ENCODE measurements at places on chromosomes 3 and 15.

- DNase-seq: no peak
- no peaks in the 10 kb centered on the region for H3K27me3 ChIP-seq
- H3K4me1 ChIP-seq: no peaks in the 10 kb centered on the region
- H3K27ac ChIP-seq: peak overlapping the region; percentile 27
Measured at GRCh38 chr3:107662586-107662985, 139.8 kb downstream of the BBX start.

GRCh38 chr3:120741837-120742197 lies 499 bp downstream of the RABL3 start:
- peak overlapping the region; percentile 92 for H3K4me3 ChIP-seq
- H3K27ac ChIP-seq: peak overlapping the region; percentile 89
- no peaks in the 10 kb centered on the region for H3K4me1 ChIP-seq
- DNase-seq: no peak
- no peaks in the 10 kb centered on the region for H3K27me3 ChIP-seq

GRCh38 chr15:63970621-63971426 lies 75.5 kb downstream of the DAPK2 start:
- H3K27ac ChIP-seq: peak overlapping the region; percentile 76
- peak; percentile 40 for DNase-seq
- peaks cover 9% of the 10 kb centered on the region for H3K36me3 ChIP-seq
- H3K27me3 ChIP-seq: no peaks in the 10 kb centered on the region
- peaks cover 56% of the 10 kb centered on the region for H3K4me1 ChIP-seq

DNA sequence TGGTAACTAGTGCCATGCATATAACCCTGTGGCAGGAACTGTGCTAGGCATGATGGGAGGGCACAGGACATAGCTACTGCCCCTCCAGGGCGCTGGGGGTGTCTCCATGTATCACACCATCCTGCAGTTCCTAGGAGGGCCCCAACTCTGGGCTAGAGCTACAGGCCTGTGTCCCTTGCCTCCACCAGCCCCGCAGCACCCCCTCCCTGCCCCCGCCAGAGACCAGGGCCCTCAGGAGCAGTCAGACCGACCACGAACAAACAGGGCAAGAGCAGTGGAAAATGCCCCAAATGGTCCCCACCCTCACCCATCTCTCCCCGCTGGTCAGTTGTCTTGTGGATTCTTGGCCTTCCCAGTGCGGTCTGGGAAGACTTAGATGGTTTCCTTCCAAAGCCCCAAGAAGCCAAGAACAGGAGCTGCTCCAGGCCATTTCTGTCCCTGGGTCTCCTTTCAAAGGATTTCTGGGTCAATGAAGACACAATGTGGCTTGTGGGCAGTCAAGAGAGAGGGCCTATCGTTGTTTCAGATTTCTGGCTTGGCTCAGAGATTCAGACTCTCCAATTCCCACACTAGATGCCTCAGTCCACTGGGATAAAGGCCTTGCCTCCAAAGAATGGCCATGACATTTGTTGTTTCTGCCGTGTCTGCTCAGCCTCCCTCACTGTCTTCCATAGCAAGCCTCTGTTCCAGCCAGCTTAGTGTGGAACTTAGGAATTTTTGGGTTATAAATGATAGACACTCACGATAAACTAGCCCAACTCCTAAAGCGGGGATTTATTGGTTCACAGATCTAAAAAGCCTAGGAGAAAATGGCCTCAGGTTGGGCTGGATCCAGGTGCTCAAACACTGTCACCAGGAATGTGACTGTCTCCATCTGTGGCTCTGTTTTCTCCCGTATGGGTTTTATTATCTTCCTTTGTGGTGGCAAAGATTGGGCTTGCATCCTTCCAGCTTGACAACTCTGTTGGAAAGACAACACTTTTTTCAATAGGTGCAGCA lies 80.6 kb downstream of the LSM3 start:
- H3K27ac ChIP-seq: no peak overlapping the region
- no peak for DNase-seq
- H3K36me3 ChIP-seq: no peaks in the 10 kb centered on the region
- no peaks in the 10 kb centered on the region for H3K4me1 ChIP-seq

DNA sequence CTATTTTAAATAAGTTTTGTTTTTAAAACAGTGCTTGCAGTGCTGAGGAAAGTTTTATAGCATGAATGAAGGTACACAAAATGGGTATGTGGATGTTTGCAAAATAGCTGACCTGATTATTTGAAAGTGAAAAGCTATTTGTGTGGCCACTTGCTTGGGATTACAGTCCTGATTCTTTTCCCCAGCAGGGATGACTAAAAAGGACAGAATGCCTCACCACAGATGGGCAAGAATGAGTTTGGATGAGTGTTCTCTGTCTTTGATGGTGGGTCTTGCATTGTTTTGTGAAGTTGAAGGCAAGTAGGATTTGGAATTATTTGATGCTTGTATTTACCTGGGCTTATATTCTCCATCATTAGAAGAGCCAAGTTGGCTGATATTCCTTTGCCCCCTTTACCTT lies 48.8 kb upstream of the MEIS2 start:
- no peaks in the 10 kb centered on the region for H3K27me3 ChIP-seq
- no peaks in the 10 kb centered on the region for H3K4me1 ChIP-seq
- no peak for DNase-seq
- no peaks in the 10 kb centered on the region for H3K36me3 ChIP-seq
- H3K27ac ChIP-seq: no peak overlapping the region

DNA sequence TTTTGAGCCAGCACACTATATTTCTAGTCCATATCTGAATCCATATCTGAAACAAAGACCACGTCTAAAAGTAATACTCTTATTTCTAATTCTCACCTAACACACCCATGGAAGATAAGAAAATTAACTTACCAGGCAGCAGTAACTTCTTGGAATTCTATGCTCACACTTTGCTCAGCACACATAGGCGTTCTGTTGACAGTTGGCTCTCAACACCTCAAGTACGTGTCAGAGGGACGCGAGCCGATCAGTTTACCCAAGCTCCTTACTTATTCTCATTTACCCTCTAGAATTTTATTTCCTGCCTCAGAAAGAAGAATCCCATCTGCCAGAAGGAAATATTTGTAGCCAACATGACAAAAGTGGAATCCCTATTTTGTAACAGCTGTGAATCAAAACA lies 911.9 kb downstream of the FHIT start:
- no peak overlapping the region for H3K4me3 ChIP-seq
- no peaks in the 10 kb centered on the region for H3K36me3 ChIP-seq
- no peak for DNase-seq
- H3K4me1 ChIP-seq: no peaks in the 10 kb centered on the region

DNA sequence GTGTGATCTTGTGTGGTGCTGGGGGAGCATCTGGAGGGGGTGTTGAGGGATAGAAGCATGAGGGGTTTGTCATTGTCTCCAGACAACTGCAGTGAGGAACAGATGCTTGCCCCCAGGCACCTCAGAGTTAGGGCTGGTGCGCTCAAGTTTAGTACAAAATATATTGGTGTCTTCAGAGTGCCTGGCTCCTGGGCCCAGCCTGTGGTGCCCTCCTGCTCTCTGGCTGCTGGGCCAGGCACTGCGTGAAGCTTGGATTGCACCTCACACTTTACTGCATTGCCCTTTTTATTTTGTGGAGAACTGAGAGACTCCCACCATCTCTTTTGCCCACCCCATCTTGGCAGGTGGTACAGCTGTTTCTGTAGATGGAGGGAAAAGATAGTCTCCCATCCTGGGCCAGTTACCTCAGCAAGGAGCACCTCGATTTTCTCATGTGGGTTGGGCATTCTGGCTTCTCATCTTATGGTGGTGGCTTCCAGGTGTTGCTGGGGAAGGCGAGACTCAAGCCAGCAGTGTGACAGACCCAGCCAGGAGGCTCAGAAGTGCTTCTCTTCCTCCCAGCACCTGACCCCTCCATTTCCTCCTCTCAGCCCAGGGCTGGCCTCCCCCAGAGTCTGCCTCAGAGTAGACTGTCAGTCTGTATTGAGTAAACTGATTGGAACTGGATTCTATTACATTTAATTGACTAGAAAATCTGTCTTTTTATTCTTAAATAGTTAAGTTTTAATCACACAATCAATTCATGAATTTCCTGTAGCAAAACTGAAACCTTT lies 140.5 kb downstream of the DNAJB8 start:
- no peak overlapping the region for H3K4me3 ChIP-seq
- H3K4me1 ChIP-seq: no peaks in the 10 kb centered on the region
- no peaks in the 10 kb centered on the region for H3K36me3 ChIP-seq
- no peak for DNase-seq
- H3K27me3 ChIP-seq: no peaks in the 10 kb centered on the region

DNA sequence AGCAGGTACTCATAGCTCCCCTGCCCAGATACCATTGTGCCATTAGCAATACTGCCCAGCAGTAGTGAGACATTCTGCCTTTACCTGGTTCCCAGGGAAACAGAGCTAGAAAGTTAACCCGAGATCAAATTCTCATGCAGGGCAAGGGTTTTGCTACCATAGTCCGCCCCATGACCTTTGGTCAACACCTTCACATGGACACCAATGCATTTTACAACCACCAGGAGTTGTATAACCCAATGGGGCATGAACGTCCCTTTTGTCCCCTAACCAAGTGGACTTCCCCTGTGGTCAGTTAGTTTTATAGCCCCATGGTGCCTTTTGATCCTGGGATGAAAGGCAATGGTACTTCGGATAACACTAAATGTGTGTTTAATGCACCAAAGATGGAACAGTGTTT lies 151.7 kb upstream of the IQSEC1 start:
- H3K27me3 ChIP-seq: no peaks in the 10 kb centered on the region
- no peaks in the 10 kb centered on the region for H3K36me3 ChIP-seq
- DNase-seq: no peak
- H3K4me1 ChIP-seq: no peaks in the 10 kb centered on the region
- H3K27ac ChIP-seq: no peak overlapping the region
- H3K4me3 ChIP-seq: no peak overlapping the region

DNA sequence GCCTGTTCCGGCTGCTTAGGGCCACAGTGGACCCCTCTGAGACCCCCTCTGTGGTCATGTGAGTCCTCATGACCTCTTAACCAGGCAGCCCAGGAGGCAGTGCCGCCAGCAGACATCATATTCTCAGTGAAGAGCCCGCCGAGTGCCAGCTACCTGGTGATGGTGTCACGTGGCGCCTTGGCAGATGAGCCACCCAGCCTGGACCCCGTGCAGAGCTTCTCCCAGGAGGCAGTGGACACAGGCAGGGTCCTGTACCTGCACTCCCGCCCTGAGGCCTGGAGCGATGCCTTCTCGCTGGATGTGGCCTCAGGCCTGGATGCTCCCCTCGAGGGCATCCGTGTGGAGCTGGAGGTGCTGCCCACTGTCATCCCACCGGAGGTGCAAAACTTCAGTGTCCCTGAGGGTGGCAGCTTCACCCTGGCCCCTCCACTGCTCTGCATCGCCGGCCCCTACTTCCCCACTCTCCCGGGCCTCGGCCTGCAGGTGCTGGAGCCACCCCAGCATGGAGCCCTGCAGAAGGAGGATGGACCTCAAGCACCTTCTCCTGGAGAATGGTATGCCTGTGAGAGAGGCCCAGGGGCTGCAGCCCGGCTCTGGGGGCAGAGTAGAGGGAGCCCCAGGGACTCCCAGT lies 176.1 kb downstream of the TBC1D2B start:
- no peak overlapping the region for H3K4me3 ChIP-seq
- H3K4me1 ChIP-seq: no peaks in the 10 kb centered on the region
- no peak overlapping the region for H3K27ac ChIP-seq
- DNase-seq: peak; percentile 19
- H3K27me3 ChIP-seq: no peaks in the 10 kb centered on the region

DNA sequence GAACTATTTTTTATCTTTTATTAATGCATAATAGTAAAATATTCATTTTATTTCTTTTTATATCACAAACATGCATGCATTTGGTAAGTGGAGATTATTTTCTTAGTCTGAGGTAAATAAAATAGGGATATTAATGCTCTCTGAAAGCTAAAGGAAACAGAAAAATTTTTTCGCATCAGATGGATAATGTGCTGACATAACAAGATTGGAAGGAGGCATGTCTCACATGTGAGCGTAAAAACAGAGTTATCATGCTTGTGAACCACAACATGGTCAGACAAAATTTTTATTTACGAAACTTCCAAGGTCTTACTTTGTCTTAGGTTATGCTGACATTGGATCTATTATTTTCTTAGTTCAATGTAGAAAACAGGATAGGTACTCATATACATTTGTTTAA lies 166.1 kb downstream of the SPATA16 start:
- no peak for DNase-seq
- no peaks in the 10 kb centered on the region for H3K36me3 ChIP-seq
- H3K4me1 ChIP-seq: no peaks in the 10 kb centered on the region
- H3K27ac ChIP-seq: no peak overlapping the region

- H3K4me3 ChIP-seq: no peak overlapping the region
- H3K4me1 ChIP-seq: no peaks in the 10 kb centered on the region
Measured at GRCh38 chr3:136135039-136135802, 60.9 kb downstream of the MSL2 start.

DNA sequence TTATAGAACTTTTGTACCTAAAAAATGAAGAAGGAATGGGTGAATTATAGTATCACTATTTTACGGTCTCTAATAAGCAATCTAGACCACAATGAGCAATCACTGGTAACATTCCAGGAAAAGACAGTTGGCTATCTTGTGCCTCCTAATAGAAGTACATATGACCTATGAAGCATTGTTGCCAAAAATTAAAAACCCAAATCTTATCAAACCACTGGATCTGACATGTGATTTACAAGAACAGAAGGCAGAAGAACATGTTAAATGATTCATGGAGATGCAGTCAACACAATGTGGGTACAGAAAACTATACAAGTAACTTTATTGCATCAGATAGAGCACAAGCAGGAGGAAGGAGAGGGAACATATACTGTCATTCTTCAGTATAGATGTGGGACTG lies 14.5 kb upstream of the HYKK start:
- H3K27me3 ChIP-seq: no peaks in the 10 kb centered on the region
- no peak overlapping the region for H3K4me3 ChIP-seq
- DNase-seq: no peak
- H3K27ac ChIP-seq: no peak overlapping the region
- H3K36me3 ChIP-seq: no peaks in the 10 kb centered on the region

GRCh38 chr3:163058031-163058854 lies 1561.6 kb downstream of the OTOL1 start:
- no peak overlapping the region for H3K27ac ChIP-seq
- no peaks in the 10 kb centered on the region for H3K36me3 ChIP-seq
- no peaks in the 10 kb centered on the region for H3K27me3 ChIP-seq
- no peaks in the 10 kb centered on the region for H3K4me1 ChIP-seq

GRCh38 chr3:42652611-42653302 lies 740 bp upstream of the ZBTB47 start:
- H3K27ac ChIP-seq: peak overlapping the region; percentile 77
- H3K4me1 ChIP-seq: peaks cover 5% of the 10 kb centered on the region
- H3K27me3 ChIP-seq: no peaks in the 10 kb centered on the region
- no peaks in the 10 kb centered on the region for H3K36me3 ChIP-seq

DNA sequence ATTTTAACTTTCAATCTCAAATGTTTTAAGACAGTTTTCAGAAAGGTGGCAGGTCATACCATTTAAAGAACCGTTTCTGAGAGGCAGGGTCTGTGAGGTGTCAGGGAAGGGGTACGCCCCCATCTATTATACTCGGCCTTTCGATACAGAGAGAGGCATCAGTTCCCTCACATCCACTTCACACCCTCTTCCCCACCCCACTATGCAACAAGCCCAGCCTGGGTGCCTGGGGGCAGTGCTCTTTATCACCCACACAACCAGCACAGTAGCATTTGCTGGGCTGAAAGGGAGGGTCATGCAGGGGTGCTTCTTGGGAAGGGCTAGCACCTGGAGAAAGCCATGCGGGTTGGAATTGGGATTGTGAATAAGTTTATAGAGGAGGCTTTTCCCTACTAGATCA lies 56.0 kb upstream of the KCNMB2 start:
- no peaks in the 10 kb centered on the region for H3K36me3 ChIP-seq
- no peak for DNase-seq
- H3K27ac ChIP-seq: no peak overlapping the region
- no peak overlapping the region for H3K4me3 ChIP-seq
- H3K4me1 ChIP-seq: no peaks in the 10 kb centered on the region
- no peaks in the 10 kb centered on the region for H3K27me3 ChIP-seq

Measured in Peyer's patch (tissue), 4 donors.